ENCODE measurements at places on chromosomes 7 and 10.
A peak's percentile ranks its signal among the peaks of the same experiment; 100 is the strongest.

- DNase-seq: no peak
These were observed 190.5 kb downstream of the SKAP2 start for GRCh38 chr7:26673858-26674257.

GRCh38 chr10:11048707-11049278 is 31.1 kb downstream of the CELF2 start:
- no peak for DNase-seq

DNA sequence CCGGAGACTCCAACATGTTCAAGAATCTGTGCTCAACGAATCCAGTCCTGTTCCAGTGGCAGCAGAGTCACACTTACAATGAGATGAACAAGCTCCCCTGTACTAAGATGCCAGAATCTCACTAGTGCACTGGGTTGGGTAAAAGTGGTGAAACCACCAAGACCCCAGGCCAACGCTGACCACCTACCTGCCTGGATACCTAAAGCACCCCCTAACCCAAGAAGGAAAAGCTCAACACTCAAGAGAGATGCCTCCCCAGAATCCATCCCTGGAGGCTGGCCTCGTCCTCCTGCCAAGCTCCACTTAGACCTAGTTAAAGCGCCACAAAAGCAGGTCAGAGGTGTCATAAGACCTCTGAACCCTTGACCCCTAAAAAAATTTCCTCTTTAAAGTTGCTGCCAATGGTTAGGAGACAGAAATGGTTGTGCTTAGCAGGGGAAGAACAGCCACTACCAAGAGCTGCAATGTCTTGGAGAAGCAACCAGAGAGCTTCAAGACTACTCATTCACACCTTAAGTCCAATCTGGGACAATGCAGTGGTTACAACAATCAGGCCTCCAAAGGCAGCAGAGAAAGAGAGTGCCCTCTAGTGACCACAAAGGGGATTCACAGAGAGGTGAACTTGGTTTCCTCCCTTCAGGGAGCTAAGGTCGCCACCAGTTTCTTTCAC is 94.6 kb upstream of the MACROH2A2 start:
- DNase-seq: no peak

- no peak for DNase-seq
These were observed 95.3 kb downstream of the CNNM2 start for GRCh38 chr10:103013416-103013815.

- DNase-seq: no peak
These were observed 671.9 kb upstream of the GALNT17 start for GRCh38 chr7:70460071-70460470.

- DNase-seq: no peak
These were observed 165.8 kb downstream of the UBE2H start for GRCh38 chr7:129786825-129787563.

DNA sequence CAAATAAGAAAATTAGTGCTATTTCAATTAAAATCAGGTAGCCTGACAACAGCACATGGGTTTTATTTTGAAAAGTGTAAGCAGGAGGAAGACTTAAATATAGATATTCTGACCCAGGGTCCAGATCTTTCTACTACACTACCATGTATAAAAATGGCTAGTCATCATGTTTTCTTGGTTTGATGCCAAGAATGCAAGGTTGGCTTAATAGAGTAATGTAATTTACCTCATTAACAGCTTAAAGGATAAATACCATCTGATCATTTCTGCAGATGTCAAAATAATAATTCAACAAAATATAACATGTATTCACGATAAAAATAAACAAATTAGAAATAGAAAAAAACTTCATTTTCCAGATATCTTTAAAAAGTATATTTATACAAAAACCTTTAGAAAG is 39.4 kb downstream of the FRMD4A start:
- DNase-seq: no peak

GRCh38 chr7:31775556-31775955 is 88.5 kb downstream of the PPP1R17 start:
- DNase-seq: no peak

DNA sequence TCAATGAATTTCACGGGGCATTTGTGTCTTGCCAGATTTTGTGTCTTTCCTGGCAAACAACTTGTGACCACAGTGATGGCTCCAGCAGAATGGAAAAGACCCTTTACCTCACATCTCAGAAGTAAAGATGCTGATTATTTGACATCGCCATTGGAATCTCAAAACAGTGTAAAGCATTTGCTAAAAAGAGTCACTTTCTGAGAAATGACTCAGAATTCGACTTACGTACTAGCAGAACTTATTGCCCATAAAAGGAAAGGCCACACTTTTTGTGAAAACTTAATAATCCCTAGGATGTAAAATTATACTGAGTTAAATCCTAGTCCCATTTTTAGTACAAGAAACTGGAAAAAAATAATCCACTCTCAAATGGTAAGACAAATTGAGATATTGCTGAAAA is 35.9 kb upstream of the PRKCQ start:
- no peak for DNase-seq

DNA sequence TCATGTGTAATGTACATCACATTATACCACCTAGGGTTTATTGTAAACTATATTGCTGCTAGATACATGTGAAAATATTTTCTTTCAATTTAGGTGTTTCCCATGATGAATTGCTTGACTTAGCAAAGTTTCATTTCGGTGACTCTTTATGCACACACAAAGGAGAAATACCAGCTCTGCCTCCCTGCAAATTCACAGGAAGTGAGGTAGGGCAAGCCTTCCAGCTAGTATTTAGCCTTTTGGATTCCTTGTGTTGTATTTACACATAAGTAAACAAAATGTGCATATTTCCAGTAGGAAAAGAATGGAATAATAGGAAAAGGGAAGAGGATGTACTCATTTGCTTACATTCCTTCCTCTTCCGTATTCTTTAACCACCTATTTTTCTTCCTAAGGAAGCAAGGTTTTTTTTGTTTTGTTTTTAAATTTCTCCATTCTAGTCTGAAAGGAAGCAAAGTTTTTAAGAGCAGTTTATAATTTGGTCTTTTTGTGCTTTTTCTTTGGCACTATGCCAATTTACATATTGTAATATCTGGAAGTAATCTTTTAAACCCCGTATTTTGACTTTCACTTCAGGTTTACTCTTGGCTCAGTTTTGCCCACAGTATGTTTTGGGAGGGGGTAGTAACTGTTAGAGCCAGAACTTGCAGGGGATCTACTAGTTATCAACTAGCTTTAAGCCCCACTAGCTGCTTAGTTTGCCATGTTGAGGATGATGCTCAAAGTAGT is 10.4 kb downstream of the PMPCB start:
- no peak for DNase-seq

DNA sequence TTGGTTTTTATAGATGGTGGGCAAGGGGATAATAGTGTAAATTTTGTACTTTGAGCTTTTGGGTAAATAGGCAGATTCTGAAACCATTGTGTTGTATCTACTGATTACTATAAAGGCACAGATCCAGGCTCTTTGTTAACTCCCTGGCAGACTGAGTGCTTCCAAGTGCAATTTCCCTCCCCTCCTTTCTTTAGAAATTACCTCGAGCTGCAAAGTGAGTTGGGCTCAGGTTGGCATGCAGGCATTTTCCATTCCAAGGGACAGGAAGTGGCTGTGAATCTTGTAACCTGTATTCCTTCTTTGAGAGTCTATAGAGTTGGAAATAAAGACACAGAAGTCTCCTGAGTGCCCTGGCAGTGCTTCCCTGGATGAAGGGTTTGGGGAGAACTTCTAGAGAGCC is 494.2 kb upstream of the GALNT17 start:
- DNase-seq: no peak

DNA sequence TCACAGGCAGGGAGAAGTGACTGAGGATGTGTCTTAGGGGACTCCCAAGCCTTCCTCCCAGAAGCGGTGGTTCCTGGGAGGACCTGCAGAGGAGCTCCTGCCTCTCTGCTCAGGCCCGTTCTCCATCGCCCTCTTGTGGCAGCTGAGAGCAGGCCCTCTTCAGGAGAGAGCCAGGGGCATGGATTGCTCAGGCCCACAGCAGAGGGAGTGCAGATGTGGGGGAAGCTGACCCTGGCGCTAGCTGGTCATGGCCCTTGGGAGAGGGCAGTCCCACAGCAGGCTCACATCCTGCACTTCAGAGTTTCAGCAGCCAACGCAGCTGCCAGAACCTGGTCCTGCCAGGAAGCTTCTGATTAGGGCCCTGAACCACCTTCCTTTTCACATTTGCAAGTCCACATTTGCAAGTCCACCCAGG is 94.8 kb upstream of the TARP start:
- DNase-seq: peak; percentile 63

- no peak for DNase-seq
These were observed 80.8 kb upstream of the SH2B2 start for GRCh38 chr7:102205915-102206314.

DNA sequence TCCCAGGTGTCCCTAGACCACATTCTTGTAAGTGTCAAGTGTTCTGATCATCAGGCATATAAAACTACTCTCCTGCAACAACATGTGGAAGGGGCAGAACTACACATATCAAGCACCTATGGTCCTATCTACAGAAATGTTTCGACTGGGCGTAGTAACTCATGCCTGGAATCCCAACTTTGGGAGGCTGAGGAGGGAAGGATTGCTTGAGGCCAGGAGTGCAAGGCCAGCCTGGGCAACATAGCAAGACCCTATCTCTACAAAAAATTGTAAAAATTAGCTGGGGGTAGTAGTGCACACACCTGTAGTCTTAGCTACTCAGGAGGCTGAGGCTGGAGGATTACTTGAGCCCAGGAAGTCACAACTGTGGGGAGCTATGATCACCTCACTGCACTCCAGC is 244.2 kb downstream of the PARD3 start:
- no peak for DNase-seq

DNA sequence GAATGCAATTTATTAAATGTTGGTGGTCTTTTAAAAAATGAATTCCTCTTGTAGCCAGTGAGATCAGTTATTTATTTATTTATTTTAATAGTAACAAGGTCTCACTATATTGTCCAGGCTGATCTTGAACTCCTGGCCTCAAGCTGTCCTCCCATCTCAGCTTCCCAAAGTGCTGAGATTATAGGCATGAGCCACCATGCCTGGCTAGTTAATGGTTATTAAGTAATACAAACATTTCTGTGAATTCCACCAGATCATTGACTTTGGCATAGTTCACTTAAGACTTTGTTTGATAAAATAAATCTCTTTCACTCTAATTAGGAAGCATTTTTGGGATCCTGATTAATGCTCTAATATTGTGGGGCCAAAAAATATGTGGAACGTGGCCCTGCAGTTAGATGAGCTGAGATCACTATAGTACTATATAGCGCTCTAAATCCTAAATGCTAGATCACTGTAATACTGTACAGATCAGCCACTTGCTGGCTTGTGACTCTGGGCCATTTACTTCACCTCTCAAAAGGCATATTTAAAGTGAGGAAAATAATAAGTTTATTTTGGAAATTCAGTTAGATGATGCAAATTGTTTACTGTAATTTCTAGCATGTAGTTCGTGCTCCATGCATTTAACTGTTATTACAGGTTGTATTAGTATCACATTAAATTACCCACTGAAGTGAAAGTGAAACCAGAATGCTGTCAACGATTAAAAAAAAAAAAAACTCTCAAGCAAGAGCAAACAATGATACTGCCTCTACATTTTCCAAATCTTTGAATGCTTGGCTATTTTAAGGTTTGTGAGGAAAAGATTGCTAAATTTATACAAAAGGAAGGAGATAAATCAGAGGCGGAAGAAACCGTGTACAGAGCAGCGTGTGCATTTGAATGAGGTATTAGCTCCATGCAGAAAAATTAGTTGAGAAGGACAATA is 15.9 kb upstream of the FAS start:
- DNase-seq: no peak

GRCh38 chr7:106534271-106534846 is 126.6 kb downstream of the CCDC71L start:
- no peak for DNase-seq

- no peak for DNase-seq
These were observed 9.6 kb upstream of the CCM2 start for GRCh38 chr7:44990109-44991023.

All from activated T-helper 1 cell treated with Interleukin-2 at 50 U/mL for 16 hours (primary cell).